Cortex of kidney (tissue), 1 donor: ENCODE measurements at places on chromosomes 3 and 15.

GRCh38 chr3:125062904-125063618 is 7.3 kb upstream of the HEG1 start:
- DNase-seq, result no peak

- DNase-seq, result no peak
These were observed 17.3 kb upstream of the C3orf62 start for GRCh38 chr3:49294343-49294742.

GRCh38 chr15:93358166-93359059 is 269.4 kb upstream of the RGMA start:
- DNase-seq, result no peak

DNA sequence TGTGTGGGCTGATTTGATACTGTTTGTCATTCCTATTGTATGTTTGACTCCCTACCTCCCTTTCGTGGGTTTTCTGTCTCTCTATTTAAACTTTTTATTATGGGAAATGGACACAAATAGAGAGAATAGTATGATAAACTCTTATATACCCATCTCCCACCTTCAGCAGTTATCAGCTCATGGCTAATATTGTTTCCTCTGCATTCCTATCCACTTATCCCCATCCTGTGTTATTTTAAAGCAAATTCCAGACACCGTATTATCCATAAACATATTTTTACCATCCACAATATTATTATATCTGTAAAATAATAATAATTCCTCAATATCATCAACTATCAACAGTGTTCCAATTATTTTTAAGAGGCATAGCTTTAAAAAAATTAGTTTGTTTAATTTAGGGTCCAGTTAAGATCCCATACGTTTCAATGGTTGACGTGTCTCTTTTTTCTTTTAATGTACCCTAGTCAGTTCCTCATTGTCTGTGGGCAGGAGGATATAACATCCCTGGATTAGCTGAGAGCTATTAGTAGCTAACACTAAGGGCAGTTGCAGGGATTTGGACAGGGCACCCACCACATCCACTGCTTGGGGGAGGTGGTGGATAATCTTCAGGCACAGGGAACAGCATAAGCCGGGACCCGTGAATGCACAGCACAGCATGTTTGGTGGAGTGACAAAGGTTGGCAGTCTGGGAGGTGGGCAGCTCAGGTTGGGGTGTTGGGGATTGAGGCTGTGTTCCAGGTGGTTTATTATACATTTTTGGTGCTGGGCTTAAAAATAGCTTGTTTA is 23.5 kb downstream of the PLCL2 start:
- no peak for DNase-seq

- no peak for DNase-seq
These were observed 26.0 kb downstream of the HHLA2 start for GRCh38 chr3:108322352-108322751.

DNA sequence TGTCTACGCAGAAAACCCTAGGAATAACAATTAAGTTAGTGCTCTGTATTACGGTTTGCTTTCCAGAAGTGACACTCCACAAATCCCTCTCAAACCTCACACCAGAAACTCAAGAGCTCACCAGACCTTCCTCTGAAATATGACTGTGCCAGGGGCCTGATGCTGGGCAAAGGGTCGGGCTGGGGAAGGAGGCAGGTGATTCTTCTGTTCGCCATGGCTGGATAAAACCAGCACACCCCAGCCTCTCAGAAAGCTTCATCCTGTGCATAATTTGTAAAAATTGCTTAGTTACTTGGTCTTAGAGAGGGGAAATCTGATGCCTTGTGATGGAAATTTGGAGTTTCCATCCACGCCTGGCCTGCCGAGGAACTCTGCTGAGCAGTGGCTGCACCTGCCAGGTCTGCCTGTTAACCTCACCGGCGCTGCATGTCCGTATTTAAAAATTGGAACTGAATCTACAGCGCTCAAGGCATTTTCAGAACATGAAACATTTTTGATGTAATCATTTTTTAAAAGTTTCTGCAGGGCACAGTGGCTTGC is 22.7 kb upstream of the ATP1B3 start:
- DNase-seq, result no peak

DNA sequence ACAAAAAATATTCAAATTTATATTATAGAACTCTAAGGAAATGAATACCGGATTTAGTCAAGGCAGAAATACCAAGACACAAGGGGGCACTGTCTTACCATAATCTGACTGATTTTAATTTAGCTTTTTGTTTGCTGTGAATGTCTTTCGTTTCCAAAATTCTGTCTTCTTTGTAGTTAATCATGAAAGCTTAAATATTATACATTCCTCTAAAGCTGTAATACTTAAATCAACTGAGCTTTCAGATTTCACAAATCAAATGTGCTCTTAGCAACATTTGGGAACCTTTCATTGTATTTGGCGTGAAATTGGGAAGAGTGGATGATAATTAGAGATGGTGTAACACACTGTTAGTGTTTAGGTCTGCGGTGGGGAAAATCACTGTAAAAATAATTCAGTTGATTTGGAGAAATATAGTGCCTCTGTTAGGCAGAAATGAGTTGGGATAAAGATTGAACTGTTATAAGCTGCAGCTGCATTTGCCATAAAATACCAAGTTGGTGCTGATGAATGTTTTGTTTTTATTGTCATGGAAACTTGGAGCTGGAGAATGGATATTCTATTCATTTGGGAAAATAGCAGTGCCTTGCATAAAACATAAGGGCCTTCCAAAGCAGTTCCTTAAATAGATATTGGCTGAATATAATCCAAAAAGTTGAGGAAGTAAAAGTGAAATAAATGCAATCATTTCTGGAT is 228.2 kb downstream of the TCF12 start:
- no peak for DNase-seq
